ENCODE measurements at places on chromosomes 16 and 17. TPM values are rescaled to one million over a fixed set of nuclear protein-coding genes. Genes with fewer than 3 reads are reported as not detected.

KRT32 gene
- not detected for total RNA-seq

TBC1D3G gene
- total RNA-seq = not detected

CCL1 gene
- not detected for total RNA-seq

CDT1 gene
- 1.1 TPM for total RNA-seq

KRT20 gene
- total RNA-seq = not detected

NUPR1 gene
- total RNA-seq = 64.7 TPM

HMOX2 gene
- total RNA-seq = 99.8 TPM

CDRT4 gene
- total RNA-seq = 1.8 TPM

EVPLL gene
- 0.85 TPM for total RNA-seq

UBE2O gene
- total RNA-seq = 11.7 TPM

KIFC3 gene
- 24.3 TPM for total RNA-seq

All from subcutaneous adipose tissue (tissue), 4 donors.